Stimulated activated CD8-positive, alpha-beta memory T cell treated with anti-CD3 and anti-CD28 coated beads, Interleukin-15, amount 100 ng/mL, for 1 hour (primary cell): ENCODE measurements at places on chromosomes 2 and 18.

DNA sequence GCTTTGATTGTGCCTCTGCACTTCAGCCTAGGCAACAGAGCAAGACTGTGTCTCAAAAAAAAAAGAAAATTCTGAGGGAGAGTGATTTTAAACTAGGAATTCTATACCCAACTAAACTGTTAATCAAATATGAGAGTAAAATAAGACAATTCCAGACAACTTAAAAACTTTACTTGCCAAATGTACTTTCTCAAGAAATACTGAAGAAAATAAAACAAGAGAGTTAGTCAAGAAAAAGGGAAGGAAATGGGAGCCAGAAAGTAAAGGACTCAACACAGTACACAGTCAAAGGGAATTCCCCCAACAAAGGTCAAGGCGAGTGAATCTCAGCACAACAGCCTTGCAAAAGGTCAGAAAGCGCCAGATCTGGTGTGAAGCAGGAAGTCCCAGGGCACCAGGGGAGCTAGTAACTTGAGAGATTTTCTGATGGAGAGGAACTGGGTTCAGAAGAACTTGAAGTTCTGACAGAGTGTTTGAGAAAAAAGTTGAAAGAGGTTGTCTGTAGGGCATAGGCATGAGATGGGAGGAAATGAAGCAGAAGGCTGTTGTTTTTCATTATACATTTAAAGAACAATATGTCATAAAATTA is 22.6 kb upstream of the TBC1D8 start:
- DNase-seq, result no peak

DNA sequence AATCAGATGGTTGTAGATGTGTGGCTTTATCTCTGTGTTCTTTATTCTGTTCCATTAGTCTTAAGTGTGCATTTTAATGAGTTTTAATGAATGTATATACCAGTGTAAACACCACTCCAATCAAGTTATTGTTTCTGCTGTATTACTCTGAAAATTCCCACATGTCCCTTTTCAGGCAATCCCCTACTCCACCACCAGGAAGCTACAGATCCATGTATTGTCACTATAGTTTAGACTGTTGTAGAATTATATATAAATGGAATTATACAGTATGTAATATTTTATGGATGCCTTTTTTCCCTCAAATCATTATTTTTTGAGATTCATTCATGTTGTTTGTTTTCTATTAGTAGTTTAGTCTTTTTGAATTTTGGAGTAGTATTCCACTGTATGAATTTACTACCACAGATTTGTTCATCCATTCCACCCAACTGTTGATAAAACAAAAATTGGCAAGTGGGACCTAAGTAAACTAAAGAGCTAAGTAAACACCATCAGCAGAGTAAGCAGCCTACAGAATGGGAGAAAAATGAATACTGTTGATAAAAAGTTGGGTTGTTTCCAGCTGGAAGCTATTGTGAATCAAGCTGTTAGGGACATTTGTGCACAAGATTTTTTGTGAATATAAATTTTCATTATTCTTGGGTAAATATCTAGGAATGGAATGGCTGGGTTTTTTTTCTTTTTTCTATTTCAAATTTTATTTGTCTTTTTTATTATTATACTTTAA is 262.0 kb downstream of the CAMKMT start:
- no peak for DNase-seq

DNA sequence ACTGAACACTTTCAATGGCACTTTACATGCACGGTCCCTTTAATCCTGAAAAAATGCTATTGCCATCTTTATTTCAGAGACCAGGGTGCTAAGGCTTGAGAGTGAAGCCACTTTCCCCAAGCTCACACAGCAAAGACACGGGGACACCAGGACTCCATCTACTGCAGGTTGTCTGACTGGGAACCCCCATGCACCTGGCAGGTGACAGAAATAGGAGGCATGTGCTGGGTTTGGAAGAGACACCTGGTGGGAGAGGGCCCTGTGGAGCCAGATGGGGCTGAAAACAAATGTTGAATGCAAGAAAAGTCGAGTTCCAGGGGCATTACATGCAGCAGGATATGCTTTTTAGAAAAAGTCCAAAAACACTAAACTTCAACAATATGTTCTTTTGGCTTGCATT is 5.2 kb upstream of the EHD3 start:
- DNase-seq, result no peak

- DNase-seq, result no peak
These were observed 10.2 kb upstream of the CNDP1 start for GRCh38 chr18:74524097-74524496.

DNA sequence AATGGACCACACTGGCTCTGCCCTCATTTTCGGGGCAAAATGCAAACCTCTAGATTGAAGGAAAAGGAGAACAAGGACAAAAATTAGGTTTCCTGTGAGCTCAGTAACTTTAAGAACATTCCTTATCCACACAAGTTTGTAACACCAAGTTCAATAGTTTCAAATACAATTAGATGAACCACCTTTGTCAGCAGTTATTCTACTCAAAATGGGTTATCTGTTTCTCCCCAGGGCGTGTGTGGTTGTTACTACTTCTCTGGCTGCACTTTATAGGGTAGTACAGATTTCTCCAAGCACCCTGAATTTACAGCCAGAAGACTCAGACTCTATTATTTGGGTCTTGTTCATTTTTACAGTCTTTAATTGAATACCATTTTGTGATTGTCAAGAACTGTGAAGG is 45.0 kb upstream of the TANK start:
- no peak for DNase-seq

- no peak for DNase-seq
These were observed 4.0 kb downstream of the TMEM200C start for GRCh38 chr18:5891184-5891853.

- DNase-seq, result no peak
These were observed 105.4 kb downstream of the FAM210A start for GRCh38 chr18:13620818-13621445.

GRCh38 chr2:174117951-174118930 is 130.1 kb downstream of the OLA1 start:
- no peak for DNase-seq
